Stimulated activated CD4-positive, alpha-beta T cell treated with anti-CD3 and anti-CD28 coated beads, Interleukin-1b, Interleukin-23, amount 100 ng/mL, for 24 hours (primary cell): ENCODE measurements at places on chromosomes 6 and 20.
A peak's percentile ranks its signal among the peaks of the same experiment; 100 is the strongest.

GRCh38 chr6:17225767-17226630, 55.2 kb upstream of the RBM24 start:
- DNase-seq, result no peak

- no peak for DNase-seq
Measured at GRCh38 chr6:16311763-16312162, 73.4 kb downstream of the GMPR start.

DNA sequence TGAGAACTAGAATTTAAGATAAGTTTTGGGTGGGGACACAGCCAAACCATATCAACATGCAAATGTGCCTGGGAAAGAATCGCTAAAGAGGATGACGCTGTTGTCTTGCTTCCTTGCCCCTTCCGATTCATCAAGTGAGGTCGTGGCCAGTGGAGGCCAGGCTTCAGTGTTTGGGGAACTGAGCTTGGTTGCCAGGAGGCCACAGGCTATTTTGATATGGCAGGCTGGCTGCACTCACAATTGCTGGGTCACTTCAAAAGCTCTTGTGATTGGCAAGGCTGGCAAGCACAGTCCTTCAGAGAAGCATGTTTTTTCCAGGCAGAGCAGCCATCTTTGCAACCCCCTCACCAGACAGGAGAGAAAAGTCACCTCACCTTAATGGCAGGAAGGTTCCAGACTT, 45.8 kb downstream of the SAMD5 start:
- DNase-seq, result no peak

- DNase-seq, result no peak
Measured at GRCh38 chr20:16314320-16314719, 258.9 kb downstream of the KIF16B start.

GRCh38 chr20:4787069-4787468, 65.4 kb downstream of the PRND start:
- DNase-seq, result no peak

GRCh38 chr6:119076173-119076572, 2.3 kb downstream of the FAM184A start:
- DNase-seq, result no peak

- no peak for DNase-seq
Measured at GRCh38 chr20:28562510-28562898, 2695.0 kb upstream of the DEFB115 start.

GRCh38 chr20:40322941-40323340, 366.1 kb downstream of the MAFB start:
- DNase-seq, result no peak

DNA sequence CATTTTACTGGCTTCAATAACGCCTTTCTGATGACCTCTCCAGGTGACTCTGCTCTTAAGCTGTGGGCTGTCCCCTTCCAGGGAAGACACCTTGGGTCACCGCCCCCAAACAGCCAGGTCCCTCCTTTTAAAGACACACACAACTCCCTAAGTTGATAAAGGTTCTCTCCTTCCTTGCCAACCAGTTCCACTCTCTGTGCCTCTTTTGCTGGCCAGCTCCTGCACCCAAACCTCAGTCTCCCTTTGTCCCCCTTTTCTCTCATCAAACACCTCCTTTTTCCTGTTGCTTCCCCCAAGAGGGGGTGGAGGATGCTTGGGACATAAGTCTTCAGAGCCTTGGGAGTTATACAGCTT, 1.0 kb downstream of the NCOA6 start:
- peak; percentile 42 for DNase-seq

GRCh38 chr6:15495375-15495901, 167.4 kb downstream of the DTNBP1 start:
- DNase-seq, result no peak
